Stimulated activated CD4-positive, alpha-beta T cell treated with anti-CD3 and anti-CD28 coated beads, Interleukin-12 subunit alpha, Interleukin-12 subunit beta, amount 100 ng/mL, for 48 hours (primary cell): ENCODE measurements at places on chromosomes 7 and 10.

DNA sequence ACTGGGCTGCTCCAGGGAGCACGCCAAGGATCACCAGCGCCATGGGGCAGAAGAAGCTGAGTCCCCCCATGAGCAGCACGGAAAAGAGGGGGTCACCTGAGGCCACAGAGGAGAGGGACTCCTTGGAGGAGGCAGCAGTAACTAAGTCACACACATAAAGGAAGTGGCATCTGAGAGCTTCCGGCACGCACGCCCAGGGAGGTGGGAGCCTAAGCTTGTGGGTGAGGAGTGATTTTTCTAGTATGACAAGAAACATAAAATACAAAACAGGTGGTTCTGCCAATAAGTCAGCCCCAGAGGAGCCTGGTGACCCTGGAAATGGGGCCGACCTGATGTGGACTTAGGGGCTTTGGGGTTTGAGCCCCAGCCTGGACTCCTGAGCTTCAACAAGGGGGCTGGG lies 60.8 kb downstream of the CARD11 start:
- peak; percentile 40 for DNase-seq

DNA sequence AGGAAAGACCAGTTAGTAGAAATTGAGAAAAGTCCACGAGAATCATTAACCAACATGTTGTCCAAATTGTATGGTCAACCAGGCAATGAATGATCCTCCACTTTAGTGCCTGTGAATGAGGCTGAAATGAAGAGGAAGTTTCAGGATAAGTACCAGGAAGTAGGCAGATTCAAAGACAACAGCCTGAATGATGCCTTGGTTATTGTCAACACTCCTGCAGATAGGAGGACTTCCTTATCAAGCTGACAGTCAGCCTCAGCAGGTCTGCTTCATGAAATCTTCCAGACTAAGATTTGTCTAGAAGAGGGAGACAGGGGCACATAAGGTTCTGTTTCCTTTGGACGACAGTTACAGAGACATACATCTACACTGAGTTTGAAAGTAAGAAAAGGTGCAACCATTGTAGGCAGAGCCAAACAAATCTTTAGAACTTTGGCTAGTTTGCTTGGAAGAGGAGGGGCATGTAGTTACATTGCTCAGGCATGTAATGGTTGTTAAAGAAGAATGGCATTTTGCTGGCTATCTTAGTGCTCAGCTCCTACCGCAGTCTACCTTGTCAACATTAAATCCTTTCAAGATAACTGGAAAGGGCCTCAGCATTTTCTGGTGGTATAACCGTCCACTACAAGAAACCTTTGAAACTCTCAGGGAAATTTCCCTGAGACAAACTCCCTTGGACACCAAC lies 81.4 kb downstream of the ABI1 start:
- DNase-seq = no peak

DNA sequence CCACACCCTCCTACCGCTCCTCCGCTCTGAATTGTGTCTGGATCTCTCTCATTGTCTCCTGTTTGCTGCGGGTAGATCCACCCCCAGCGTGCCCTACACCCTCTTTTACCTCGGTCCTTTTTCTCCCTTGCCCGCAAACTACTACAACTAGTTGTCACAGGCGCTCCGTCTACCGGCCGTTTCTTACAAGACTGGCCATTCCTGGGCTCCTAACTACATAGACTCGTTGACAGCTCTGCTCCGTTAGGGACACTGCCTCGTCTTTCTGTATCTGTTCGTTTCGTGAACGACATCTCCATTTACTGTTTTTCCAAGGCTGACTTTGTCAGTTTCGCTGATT lies 786 bp downstream of the TAF3 start:
- DNase-seq = no peak

DNA sequence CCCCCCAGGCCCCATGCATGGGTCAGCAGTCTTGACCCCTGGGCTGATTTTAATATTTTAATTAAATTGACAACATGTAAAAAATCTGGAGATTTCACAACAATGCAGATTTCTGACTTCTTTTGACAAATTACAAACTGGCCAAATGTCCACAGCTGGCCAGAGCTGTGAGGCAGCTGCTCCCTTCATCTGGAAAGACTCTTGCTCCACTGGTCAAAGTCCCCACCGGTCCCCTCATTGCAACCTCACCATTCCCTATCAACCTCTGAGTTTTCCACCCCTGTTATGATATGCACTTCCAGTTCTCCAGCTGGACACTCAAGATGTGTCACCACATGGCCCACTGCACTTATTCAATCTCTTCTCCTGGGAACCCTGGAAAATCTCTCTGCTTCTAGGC lies 266.2 kb downstream of the KCNMA1 start:
- no peak for DNase-seq

DNA sequence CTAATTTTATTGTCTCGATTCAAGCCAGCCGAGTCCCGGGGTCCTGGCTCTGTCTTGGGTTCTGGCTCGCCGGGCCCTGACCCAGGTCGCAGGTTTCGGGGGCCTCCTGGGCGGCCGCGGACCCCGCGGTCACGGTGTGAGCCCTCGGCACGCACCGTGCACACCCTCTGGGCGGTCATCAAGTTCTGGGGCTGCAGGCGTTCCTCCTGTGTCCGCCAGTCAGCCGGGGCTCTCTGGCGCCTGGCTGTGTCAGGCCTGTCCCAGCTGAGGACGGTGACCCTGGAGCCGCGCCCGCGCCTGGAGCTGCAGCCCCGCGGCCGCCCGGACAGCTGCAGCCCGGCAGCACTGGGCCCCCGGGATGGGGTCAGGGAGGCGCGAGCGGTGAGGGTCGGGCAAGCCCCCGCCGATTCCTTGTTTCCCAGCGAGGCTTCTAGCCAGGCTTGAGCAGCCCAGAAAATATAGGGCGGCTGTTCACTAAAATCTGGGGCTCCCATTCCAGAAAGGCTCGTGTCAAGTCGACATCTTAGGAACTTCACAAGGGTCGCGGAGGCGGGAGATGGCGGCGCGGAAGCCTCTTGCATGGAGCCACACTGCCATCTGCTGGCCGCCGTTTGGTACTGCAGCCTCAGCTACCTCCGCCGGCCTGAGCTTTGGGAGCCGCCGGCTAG lies 4.2 kb upstream of the HOXA7 start:
- peak; percentile 81 for DNase-seq

GRCh38 chr7:134420424-134421125 lies 38.3 kb downstream of the AKR1B1 start:
- no peak for DNase-seq

DNA sequence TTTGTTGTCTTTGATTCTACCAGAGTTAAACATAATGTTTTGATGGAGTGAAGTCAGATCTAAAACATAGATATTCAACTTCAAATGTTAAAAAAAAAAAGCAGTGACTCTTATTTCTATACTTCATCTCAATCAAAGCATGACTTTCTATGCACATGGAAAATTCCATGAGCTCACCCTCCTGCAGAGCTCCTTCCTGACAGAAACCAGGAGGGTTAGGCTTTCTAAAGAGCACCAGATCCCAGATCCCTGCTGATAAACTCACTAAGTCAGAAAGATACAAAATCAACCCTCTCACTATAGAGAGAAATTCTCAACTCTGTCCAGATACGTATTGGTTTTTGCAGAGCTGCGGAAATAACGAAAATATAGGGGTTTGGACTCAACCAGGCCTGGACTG lies 122.6 kb downstream of the FAM107B start:
- DNase-seq = no peak
